Neural crest cell (in vitro differentiated cells): ENCODE measurements at places on chromosomes 7 and 10.

GRCh38 chr10:24900888-24901685 is 51.3 kb downstream of the PRTFDC1 start:
- no peak for DNase-seq

GRCh38 chr10:3237530-3237929 is 64.9 kb upstream of the PITRM1 start:
- DNase-seq: no peak

GRCh38 chr7:114851406-114852061 is 70.4 kb upstream of the MDFIC start:
- no peak for DNase-seq

GRCh38 chr7:107408349-107408748 is 61.5 kb upstream of the GPR22 start:
- DNase-seq: no peak

- peak; percentile 38 for DNase-seq
Observed at GRCh38 chr7:19713676-19714075, 4.8 kb upstream of the POLR1F start.

DNA sequence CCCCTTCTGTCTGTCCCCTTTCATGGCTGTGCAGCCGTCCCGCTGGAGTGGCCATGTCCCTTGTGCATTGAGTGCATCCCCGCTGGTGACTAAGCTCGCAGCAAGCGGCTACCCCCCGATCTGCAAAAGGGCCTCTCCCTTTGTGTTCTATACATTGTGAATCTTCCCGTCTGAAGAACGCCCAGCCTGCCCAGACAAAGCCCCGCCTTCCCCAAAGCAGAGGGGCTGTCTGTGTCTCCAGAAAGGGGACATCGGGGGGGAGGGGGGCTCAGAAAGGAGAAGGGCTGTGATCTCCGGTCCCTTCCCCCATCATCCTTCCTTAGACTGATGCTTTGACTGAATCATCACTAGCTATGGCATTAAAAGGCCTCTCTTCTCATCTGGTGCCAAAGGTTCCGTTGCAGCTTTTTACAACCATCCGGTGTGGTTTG is 11.9 kb downstream of the NPTX2 start:
- no peak for DNase-seq

- DNase-seq: no peak
Observed at GRCh38 chr10:11488126-11488525, 123.3 kb downstream of the USP6NL start.

GRCh38 chr7:16350634-16351033 is 70.7 kb downstream of the CRPPA start:
- DNase-seq: no peak

DNA sequence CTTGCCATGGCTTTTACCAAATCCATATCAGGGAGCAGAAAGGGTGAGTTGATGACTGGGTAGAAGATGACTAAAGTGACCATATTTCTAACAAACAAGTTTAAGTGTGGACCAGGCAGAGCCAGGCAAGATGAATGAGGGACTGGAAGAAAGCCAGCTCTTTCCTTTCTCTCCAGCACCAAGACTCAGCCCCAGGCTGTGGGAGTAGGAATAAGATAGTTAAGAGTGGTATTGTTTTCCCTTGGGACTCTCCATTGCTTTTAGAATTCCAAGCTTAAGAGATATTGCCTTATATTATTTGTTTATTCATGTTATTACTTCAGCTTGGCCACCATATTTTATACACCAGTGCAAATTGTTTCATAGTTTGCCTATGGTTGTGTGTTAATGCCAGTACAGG is 28.8 kb upstream of the TSPAN33 start:
- DNase-seq: no peak

DNA sequence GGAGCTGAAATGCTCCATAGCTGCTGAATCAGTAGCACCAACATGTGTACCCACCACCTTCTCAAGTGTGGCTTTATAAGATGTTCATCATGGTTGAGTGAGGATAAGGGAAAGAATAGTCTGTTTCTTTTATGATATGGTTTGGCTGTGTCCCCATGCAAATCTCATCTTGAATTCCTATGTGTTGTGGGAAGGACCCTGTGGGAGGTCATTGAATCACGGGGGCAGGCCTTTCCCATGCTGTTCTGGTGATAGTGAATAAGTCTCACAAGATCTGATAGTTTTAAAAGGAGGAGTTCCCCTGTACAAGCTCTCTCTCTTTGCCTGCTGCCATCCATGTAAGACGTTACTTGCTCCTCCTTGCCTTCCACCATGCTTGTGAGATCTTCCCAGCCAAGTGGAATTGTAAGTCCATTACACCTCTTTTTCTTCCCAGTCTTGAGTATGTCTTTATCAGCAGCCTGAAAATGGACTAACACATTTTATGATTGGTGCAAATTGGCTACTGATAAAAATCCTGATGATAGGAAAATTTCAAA is 799.9 kb downstream of the TNS3 start:
- DNase-seq: no peak

GRCh38 chr7:84069999-84070500 is 124.5 kb downstream of the SEMA3A start:
- no peak for DNase-seq

- no peak for DNase-seq
Observed at GRCh38 chr10:73239908-73240307, 7.1 kb downstream of the DNAJC9 start.

GRCh38 chr7:150371996-150372270 is 3.3 kb downstream of the REPIN1 start:
- no peak for DNase-seq

- no peak for DNase-seq
Observed at GRCh38 chr10:12699781-12700556, 301.5 kb downstream of the CCDC3 start.

DNA sequence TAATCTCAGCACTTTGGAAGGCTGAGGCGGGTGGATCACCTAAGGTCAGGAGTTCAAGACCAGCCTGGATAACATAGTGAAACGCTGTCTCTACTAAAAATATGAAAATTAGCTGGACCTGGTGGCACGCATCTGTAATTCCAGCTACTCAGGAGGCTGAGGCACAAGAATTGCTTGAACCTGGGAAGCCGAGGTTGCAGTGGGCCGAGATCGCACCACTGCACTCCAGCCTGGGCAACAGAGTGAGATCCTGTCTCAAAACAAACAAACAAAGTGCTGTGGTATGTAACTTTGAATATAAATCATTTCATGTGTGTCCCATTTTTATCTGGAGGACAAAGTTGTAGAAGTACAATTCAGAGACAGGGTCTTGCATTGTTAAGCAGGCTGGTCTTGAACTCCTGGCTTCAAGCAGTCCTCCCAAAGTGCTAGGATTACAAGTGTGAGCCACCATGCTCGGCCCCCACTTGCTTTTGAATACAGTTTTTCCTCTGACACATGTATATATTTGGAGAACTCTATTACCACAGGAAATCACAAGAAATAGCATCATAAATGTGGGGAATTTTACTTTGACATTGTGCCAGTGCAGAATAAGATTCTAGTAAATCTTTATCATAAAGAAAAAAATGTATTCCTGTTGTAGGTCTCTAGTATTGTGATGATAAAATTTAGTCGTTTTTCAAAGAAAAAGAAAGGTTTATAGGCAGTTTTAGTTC is 32.6 kb downstream of the PTPN12 start:
- DNase-seq: no peak

GRCh38 chr7:132654150-132654549 is 77.9 kb upstream of the PLXNA4 start:
- no peak for DNase-seq

DNA sequence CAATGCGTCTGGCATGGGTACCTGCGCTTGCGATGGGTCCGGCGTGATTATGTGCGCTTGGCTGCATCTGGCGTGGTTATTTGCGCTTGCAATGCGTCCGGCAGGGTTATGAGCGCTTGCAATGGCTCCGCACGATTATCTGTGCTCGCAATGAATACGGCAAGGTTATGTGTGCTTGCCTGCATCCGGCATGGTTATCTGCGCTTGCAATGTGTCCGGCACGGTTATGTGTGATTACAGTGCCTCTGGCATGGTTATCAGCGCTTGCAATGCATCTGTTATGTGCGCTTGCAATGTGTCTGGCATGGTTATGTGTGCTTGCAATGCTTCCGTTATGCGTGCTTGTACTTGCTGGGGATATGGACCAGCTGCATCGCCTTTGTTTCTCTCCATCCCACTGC is 37.7 kb downstream of the RBAK start:
- DNase-seq: no peak

- no peak for DNase-seq
Observed at GRCh38 chr10:58014436-58014835, 253.3 kb downstream of the IPMK start.

DNA sequence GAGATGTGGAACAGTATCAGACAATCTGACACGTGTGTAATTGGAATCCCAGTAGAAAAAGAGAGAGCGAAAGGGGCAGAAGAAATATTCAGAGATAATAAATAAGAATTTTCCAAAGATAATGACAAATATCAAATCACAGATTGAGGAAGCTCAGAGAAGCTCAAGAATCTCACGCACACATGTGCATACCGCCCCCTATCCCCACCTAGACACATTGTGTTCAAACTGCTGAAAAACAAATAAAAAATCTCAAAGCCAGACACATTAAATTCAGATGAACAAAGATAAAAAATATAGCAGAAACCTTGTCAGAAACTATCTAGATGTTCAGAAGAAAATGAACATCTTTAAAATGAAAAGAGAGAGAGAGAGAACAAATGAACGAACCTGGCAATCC is 17.2 kb downstream of the SFR1 start:
- no peak for DNase-seq
